T-cell (primary cell): ENCODE measurements at places on chromosomes 16 and 17.

DNA sequence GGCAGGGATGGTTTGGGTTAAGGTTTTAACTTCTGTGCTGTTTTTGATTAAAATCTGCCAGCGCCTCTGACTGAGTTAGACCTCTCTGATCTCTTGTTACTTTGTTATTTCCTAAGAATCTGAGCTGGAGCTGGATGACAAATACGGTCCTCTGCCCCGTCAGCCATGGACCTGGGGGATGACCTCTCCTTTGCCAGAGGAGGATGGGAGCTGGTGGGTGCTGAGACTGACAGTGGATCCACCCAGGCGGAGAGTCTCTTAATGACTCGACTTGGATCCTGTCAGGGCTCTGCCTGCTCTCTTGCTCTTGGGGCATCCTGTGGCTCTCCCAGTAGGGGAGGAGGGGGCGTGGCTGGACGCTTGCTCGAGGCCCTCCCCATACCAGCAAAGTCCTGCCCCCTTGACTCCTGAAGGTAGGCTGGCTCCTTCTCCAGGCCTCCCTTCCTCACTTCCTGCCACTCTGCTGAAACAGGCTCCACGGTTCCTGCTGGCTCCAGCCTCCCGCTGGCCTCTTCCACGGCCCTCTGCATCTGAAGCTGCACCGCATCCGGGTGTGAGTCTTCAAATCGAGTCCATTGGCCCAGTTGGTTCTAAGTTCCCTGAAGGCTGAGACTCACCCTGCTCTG is 24.8 kb upstream of the MAP3K14 start:
- DNase-seq: no peak

DNA sequence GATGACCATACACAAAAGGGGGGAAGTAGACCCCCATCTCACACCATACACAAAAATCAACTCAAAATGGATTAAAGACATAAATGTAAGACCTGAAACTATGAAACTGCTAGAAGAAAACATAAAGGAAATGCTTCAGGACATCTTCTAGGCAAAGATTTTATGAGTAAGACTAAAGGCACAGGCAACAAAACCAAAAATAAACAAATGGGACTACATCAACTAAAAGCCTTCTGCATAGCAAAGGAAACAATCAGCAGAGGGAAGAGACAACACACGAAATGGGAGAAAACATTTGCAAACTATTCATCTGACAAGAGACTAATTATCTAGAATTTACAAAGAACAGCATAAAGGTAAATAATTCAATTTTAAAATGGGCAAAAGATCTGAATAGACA is 152.1 kb downstream of the AXIN2 start:
- no peak for DNase-seq

GRCh38 chr16:78677181-78677731 is 577.8 kb downstream of the WWOX start:
- no peak for DNase-seq

GRCh38 chr16:84999857-85000480 is 11.4 kb downstream of the ZDHHC7 start:
- DNase-seq: no peak

- no peak for DNase-seq
Measured at GRCh38 chr17:82831818-82832200, 8.0 kb downstream of the ZNF750 start.

- no peak for DNase-seq
Measured at GRCh38 chr17:58936295-58936694, 170.4 kb downstream of the TRIM37 start.
